ENCODE measurements at places on chromosomes 12 and 14.

- no peak for DNase-seq
Observed at GRCh38 chr12:110577864-110578693, 5.0 kb downstream of the PPTC7 start.

- DNase-seq = no peak
Observed at GRCh38 chr12:119659289-119659897, 8.5 kb upstream of the PRKAB1 start.

DNA sequence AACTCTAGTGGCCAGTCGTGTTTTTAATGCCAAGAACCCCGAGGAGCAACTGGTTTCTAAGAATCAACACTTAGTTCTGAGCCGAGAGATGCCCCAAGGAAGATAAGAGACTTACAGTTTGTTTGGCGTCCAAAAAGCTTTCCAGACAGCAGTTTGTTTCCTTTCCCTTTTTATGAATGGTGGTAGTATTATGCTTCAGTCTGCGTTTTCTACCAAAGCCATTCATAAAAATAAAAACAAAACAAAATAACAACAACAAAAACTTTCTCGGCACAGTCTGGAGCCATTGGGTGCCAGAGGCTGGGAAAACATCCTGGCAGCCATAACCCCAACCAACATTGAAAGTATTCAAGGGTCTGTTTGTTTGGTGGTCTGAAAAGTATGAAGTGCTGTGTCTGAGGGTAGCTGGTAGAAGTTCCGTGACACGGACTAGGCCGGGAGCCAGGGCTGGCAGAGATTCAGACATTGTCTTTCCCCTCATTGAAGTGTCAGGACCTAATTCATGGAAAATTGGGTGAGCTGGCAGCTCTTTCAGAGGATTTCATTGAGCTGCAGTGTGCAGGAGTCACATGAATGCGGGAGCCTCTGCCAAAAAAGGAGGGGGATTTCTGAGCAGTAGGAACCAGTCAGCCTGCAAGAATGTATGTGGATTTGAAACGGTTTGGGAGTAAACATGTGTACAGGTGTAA, 124.2 kb downstream of the HMGA2 start:
- DNase-seq = no peak

DNA sequence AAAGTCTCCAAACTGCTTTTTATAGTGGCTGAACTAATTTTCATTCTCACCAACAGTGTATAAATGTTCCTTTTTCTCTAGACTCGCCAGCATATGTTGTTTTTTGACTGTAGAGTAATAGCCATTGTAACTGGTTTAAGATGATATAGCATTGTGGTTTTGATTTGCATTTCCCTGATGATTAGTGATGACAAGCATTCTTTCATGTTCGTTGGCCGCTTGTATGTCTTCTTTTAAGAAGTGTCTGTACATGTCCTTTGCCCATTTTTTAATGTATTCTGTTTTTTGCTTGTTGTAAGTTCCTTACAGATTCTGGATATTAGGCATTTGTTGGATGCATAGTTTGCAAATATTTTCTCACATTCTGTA, 404.9 kb downstream of the FLRT2 start:
- no peak for DNase-seq

DNA sequence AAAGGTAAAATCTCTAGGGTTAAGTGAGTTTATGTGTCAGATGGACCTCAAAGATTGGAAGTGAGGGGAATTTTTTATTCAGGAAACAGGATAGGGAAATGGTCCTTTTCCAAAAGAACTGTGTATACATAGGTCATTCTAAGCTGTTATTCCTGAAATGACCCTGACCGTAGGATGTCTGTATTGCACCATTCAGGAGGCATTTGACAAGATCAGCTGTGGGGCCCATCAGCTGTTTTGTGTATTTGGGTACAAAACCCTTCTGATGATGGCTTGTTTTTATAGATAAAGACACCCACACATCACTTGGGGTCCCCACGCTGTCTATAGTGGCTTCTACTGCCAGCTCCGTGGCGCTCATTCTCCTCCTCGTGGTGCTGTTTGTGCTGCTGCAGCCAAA, 62.6 kb upstream of the SRSF5 start:
- no peak for DNase-seq

DNA sequence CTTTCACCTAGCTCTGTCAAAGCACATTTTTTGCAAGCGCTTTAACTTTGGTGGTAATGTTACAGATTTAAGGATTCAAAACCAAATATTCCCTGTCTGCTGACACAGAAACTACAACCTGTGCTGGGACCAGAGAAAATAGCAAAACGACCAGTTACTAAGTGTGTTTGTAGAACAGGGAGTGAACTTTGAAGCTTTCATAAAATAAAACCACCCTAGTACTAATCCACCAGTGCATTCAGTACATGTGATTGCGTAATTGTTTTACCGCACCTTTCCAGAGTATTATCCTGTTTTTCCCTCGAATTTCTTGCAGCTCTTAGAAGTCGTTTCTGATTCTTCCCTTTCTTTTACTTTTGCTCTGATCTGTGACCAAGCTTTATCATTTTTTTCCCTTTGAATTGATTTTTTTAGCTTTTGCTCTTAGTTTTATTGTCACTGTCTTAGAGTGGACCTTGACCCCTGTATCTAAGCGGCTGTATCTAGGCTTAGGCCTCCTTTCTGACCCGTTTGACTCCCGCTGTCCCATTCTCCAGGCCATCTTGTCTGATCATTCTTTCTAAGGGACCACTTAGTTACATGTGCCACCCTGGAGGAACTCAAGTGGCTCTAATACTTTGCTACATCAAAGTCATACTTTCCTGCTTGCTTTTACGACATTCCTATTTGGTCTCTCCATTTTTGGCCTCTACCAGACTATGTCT, 429.4 kb downstream of the PCNX1 start:
- no peak for DNase-seq

GRCh38 chr12:77013091-77013490, 52.3 kb downstream of the E2F7 start:
- no peak for DNase-seq

DNA sequence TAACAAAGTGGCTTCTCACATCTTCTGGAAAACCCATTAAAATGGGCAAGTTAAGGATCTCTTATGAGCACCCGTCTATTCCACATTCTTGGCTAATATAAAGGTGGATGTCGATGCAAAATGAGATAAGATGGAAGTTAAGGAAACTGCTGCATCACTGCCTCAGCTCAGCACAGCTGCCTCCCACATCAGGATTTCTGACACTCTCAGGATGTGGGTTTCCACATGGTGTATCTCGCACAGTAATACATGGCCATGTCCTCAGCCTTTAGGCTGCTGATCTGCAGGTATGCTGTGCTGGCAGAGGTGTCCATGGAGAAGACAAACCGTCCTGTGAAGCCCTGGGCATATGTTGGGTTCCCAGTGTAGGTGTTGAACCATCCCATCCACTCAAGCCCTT, 1348.0 kb downstream of the TMEM121 start:
- DNase-seq = no peak

DNA sequence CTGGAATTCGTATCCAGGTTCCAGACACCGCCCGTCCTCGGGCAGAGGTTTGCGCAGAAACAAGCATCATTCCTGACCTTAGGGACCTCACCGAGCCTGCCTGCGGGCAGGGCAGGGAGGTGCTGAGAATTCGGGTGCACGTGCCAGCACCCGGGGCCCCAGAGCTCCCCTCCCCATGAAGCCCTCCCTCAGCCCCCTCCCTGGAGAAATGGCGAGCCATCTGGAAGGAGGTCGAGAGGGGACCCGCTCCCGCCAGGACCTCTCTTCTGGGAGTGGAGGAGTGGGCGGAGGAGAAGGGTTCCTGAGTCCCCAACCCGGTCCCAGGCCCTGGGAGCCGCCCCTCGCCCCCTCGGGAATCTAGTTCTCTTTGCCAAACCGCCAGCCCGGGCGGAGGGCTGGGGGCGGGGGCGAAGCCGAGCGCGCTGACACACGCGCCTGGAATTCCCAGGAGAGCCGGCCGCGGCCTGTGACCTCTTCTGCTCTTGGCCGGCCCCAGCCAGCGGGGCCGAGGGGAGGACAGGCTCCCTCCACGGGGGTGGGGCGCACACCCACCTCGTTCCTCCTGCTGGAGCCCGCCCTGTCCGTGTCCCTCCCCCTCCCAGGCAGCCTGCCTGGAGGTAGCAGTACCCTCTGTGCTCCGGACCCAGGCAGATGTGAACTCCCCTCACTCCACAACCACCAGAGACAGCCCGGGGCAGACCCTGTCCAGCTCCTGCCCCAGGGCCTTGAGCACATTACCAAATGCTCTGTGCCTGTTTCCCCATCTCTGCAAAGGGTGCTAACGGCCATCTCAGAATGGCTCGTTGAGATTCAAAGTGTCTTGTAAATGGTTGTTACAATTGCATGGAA, 23.0 kb upstream of the GPR132 start:
- DNase-seq = no peak

DNA sequence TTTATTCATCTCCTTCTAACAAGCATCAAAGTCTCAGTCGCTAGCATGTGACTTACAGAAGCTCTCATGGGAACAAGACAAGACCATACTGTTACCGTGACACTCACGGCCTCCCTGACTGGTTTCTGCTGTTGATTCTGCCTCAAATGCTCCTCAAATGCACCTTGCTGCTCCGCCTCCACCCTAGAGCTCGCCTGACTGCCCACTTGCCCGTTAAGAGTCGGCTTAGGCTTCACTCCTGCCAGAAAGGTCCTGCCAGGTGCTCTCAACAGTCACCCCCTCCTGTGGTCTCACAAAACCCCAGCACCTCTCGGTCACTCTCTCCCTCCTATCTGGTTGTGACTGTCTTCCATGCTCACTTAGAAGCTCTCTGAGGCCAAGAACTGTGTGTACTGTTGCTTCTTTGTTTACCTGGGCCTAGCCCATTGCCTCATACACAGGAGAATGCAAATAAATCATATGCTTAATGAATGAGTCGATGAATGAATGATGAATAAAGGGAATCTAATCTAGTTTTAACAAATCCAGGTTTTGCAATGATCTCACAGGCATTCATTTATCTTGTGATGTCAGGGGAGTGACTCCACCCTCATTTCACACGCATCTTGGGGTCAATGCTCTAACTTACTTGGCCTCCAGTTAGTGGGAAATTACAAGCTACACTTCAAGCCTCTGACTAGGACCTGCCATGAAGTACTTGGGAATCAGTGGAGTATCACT, 41.3 kb downstream of the SSH1 start:
- no peak for DNase-seq

- no peak for DNase-seq
Observed at GRCh38 chr12:59980476-59980875, 384.6 kb downstream of the SLC16A7 start.

- DNase-seq = no peak
Observed at GRCh38 chr14:51521764-51522163, 129.9 kb upstream of the FRMD6 start.

DNA sequence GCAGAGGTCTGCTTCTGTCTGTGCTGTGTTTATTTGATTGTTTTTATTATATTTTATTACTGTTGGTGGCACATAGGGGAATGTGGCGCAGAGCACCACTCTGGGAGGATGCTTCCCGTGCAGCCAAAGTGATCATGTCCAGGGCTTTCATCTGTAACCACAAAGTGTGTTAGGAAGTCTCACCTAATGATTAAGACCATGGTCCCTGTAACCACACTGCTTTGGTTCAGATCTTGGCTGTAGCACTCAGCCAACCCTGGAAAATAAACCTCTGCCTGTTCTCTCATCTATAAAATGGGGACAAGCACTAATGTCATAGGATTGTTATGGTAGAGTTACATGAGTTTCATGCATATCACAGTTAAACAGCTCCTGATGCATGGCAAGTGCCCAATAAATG, 1.9 kb downstream of the RESF1 start:
- DNase-seq = no peak

- DNase-seq = no peak
Observed at GRCh38 chr12:124477107-124477915, 90.1 kb downstream of the NCOR2 start.

DNA sequence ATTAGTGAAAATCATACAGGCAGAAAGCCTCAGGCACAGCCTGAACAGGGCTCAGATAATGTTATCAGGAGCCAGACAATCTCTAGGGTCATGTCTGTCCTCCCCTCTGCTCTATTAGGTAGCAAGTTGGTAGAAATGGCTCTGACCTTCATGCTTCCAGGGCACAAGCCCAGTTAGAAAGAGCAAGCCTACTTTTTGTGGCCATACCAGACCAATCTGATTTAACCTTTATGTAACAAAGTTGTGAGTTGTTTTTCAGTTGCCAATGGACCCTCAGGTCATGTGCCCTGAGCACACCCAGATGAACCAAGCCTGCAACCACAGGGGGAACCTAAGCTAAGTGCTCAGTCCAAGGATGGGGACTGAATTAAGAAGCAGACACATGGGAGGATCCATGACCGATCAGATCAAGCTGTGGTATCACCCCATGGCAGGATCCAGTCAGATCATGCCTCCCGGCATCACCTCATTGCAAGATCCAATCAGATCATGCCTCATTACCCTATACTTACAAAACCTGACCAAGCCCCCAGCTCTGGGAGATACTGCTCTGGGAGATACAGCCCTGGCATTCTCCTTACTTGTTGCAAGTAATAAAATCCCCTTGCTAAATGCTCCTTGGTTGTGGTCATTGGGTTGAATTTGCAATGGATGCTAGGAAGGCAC, 18.8 kb upstream of the HIGD1C start:
- no peak for DNase-seq

DNA sequence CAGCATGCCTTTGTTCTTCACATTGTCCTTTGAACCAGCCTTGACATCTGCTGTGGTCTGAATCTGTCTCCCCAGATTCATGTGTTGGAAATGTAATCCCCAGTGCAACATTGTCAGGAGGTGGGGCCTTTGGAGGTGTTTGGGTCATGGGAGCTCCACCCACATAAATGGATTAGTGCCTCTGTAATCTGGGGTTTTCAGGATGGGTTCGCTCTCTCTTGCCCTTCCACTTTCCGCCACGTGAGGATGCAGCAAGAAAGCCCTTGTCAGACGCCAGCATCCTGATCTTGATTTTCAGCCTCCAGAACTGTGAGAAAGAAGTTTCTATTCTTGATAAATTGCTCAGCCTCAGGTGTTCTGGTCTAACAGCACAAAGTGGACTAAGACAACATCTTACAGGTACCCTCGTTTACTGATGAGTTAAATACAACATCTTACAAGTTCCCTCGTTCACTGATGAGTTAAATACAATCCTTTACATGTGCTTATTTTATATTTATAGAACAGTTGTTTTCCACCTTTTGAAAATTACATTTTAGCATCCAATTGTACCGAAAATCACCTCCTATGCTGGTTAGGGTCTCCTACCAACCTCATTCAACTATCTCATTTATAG, 54.4 kb upstream of the RIMBP2 start:
- DNase-seq = no peak

DNA sequence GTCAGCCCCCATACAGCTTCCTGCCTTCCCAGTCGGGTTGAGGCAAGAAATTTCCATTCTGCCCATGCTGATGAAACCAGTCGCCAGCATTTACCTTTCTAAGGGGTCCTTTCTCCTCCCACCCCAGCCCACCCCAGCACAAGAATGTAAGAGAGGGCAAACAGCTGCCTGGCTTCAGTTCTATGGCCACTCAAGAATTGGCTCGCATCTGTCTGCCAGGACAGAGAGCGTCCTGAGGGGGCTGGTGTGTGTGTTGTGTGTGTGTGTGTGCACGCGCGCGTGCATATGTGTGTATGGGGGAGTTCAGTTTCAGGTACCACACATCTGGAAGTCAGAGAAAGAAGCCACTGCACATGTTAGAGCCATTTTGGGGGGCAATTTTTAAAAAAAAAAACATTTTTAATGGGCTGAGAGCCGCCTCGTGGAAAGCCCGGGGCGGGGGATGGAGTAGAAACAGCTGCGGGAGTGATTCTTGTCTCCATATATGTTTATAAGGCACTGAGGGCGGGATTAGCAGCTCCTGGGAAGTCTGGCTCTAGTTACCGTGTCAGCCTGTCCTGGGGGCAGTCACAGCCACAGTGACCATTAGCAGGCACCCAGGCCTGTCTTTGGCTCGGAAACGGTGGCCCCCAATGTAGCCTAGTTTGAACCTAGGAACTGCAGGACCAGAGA, at the start of gene WNT5B:
WNT5B (plus strand) TSS at position 566 of the 672 bp plus-strand sequence. CDS start 2,124 bp downstream, outside the sequence.
- DNase-seq = no peak

Measured in stimulated activated CD4-positive, alpha-beta T cell treated with anti-CD3 and anti-CD28 coated beads, Interleukin-15, amount 100 ng/mL, for 1 hour (primary cell).